NCI-H1105 (cell line): ENCODE measurements at places on chromosomes 13 and 19.

DNA sequence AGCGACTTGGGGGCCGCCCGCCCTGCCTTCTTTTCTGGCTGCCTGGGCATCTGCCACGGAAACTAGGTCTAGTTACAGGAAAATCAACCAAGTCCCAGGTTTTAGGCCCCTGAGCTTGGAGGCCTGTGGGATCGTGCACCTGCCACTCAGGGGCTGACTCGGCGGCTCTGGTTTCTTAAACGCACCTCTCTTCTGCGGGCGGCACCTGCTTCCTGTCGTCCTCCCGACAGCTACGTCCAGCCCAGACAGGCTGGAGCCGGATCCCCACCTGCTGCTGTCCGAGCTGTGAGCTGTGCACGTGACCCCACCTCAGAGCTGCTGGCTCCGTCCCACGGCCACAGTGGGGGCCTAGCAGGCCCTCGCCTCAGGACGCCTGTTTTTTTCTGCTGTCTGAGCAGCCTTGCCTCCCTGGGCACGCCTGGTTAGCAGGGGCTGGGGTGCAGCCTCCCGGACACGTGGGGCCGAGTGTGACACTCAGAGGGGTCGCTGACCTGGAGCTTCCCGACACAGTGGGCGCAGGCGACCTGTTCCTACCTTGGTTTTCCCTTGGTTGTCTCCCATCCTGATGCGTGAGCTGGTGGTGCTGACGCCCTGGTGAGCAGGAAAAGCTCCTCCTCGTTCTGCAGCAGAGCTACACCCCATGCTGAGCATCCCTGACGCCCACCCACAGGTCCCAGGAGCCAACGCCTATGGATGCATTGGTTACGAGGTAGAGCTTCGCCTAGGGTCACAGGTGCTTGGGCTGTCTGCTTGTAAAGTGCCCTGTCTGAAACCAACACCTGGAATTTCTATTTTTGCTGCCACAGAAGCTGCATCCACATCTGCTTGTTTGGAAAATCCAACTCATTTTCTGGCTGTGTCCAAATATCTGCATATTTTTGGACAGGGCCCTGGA, 17.5 kb downstream of the TMEM255B start:
- peak; percentile 62 for DNase-seq

GRCh38 chr13:110562036-110562597, 595 bp upstream of the RAB20 start:
- no peak for DNase-seq

DNA sequence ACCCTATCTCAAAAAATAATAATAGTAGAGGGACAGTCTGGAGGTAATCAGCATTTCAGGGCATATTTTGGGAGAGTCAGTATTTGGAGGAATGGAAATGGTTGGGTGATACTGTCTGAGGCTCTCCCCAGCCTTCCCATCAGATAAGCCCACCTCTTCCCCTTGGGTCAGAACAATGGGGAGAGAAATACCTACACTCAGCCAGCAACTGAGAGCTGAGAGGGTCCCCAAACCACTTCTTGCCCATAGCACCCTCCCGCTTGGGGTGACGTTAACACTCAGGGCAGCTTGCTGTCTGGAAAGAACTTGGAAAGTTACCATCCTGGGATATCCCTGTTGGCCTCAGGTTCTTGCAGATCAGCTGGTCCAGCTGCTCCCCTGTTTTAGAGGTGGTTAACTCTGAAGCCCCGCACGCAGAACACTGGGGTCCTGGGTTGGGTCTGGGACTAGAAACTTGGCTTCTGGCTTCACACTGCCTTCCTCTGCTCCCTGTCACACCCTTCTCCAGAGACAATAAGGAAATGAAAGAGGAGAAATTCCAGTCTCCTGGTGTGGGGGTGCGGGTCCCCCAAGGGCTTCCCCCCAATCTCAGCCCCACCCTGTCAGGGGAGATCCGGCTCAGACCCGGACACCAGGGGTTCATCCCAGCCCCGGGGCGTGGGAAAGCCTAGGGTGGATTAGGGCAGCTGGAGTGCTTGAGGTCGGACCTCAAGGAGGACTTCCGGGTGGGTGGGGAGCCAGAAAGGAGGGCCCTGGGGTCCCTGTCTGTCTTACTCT, 2.5 kb downstream of the FOXA3 start:
- no peak for DNase-seq

GRCh38 chr13:78187781-78188180, 269.1 kb upstream of the EDNRB start:
- no peak for DNase-seq

DNA sequence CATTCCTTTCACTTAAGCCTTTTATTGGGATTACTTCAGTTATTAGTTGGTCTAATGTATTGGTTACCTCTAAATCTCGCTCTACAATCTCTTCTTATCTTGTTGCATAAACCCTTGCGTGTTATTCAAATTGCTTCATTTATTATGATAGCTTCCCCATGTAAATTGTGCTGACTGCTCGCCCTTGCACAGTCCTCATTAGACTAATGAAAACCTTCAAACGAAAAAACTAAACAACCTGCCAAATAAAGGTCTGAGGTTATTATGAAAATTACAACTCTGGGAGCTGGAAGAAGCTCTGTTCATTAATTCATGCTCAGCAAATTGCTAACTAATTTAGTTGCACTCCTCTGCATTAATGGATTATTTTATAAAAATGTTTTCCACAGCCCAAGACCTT, 320.1 kb downstream of the DACH1 start:
- DNase-seq: no peak

GRCh38 chr13:44278166-44278565, 95.5 kb upstream of the SERP2 start:
- DNase-seq: no peak
